B cell (primary cell): ENCODE measurements at places on chromosomes 16 and 17.

DNA sequence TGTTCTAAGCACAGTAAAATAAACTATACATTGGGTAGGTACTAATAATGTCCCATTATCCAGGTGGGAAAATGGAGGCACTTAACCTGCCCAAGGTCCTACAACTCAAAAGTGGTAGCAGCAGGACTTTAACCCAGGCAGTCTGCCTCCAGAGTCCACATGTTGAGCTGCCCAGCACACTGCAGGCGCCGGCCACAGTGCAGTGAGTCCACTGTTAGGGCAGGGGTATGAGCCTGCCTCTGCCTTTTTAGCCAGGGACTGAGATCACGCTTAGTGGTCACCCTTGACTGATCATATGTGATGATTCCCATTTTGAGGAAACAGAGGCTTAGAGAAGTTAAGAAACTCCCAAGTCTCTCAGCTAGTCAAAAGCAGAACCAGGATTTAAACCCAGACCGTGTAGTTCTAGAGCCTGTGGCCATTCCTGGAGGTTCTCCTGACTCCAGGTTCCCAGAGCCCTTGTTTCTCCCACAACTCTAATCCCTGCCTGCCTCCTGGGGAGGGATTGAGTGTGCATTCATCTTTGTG lies 8.4 kb downstream of the CES1 start:
- H3K27ac ChIP-seq, result no peak overlapping the region
- no peaks in the 10 kb centered on the region for H3K36me3 ChIP-seq

DNA sequence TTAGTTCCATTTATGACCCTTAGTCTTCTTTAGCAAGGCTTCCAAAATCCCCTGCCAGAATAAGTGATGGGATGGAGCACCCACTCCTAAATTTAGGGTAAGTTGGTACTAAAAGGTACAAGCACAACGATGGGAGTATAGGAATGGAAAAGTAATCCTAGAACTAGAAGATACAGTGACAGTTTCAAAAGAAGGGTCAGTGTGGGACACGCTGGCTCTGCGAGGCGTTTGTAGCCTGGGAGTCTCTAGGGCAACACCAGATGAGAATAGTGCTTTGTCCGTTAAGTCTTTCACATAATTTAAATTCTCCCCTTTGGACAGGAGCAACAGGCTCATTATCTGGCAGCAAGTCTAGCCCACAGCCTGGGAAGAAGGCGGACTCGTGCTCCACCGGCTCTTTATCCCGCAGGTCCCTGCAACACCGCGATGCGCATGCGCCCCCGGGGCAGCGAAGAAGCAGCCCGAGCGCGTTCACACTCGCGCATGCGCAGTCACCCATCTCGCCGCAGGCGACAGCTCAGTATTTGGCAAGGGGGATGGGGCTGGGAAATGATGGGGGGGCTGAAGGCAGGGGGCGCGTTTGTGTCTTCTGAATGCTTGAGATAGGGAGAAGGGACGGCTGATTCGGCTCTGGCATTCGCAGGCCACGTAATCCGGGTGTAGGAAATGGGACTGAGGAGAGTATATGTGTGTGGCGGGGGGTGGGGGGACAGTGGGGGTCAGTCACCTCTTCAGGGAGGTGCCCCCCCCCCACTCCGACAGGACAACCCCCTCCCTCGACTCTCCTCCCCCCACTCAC lies 564 bp downstream of the SPOP start:
- H3K27me3 ChIP-seq, result no peaks in the 10 kb centered on the region
- H3K4me1 ChIP-seq, result peaks cover 31% of the 10 kb centered on the region
- H3K27ac ChIP-seq, result peak overlapping the region; percentile 98

GRCh38 chr16:30458561-30459394 lies 13.1 kb upstream of the SEPHS2 start:
- H3K4me3 ChIP-seq, result peak overlapping the region; percentile 17
- DNase-seq, result peak; percentile 83
- no peaks in the 10 kb centered on the region for H3K36me3 ChIP-seq
- peak overlapping the region; percentile 70 for H3K27ac ChIP-seq
- H3K4me1 ChIP-seq, result peaks cover 13% of the 10 kb centered on the region
- H3K27me3 ChIP-seq, result no peaks in the 10 kb centered on the region

- no peaks in the 10 kb centered on the region for H3K27me3 ChIP-seq
- no peak overlapping the region for H3K27ac ChIP-seq
- DNase-seq, result no peak
Measured at GRCh38 chr16:15777533-15778203, 79.2 kb downstream of the MYH11 start.

GRCh38 chr17:51706093-51706492 lies 445.7 kb downstream of the UTP18 start:
- H3K27me3 ChIP-seq, result no peaks in the 10 kb centered on the region
- H3K36me3 ChIP-seq, result no peaks in the 10 kb centered on the region
- H3K4me1 ChIP-seq, result no peaks in the 10 kb centered on the region
- no peak overlapping the region for H3K4me3 ChIP-seq
- DNase-seq, result no peak
- H3K27ac ChIP-seq, result no peak overlapping the region

DNA sequence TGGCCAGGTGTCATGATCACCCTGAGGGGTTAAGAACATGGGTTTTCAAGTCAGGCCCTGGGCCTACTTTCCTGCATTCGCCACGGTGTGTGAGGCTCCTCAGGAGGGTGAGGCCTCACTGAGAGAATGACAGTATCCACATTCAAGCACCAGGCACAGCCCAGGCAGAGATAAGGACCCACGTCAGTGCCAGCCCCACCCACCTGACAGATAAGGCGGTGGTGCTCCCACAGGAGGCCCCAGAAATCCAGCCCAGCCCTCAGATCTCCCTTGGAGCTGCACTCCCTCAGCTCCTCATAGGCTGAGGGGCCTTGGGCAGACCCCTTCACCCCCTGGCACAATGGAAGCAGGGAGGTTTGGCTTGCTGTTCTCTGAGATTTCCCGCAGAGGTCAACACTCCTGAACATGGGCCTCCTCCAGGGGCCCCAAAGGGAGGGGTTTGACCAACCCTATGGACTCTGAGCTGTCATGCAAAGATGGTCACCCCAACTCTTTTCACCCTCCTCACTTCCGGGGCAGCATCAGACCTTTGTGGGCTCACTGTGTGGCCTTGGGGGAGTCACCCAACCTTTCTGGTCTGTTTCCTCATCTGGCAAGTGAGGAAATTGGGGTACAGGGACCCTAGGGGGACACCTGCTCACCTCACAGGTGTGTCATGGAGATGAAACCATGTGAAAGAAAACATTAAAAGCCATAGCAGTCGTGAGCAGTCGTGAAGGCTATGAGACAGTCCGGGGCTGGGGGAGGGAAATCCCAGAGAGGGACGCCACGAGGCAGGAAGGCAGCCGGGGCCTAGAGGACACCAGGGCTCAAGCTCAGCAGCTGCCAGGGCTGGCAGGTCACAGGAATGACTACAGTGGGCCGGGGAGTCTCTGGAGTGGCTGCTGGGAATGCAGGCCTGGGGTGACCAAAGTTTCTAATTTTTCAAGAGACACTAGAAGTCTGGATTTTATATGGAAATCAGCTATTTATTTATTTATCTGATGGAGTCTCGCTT lies 15.4 kb downstream of the PLLP start:
- H3K4me1 ChIP-seq, result no peaks in the 10 kb centered on the region
- no peak for DNase-seq
- no peak overlapping the region for H3K27ac ChIP-seq
- H3K36me3 ChIP-seq, result no peaks in the 10 kb centered on the region
- H3K4me3 ChIP-seq, result no peak overlapping the region
- no peaks in the 10 kb centered on the region for H3K27me3 ChIP-seq

DNA sequence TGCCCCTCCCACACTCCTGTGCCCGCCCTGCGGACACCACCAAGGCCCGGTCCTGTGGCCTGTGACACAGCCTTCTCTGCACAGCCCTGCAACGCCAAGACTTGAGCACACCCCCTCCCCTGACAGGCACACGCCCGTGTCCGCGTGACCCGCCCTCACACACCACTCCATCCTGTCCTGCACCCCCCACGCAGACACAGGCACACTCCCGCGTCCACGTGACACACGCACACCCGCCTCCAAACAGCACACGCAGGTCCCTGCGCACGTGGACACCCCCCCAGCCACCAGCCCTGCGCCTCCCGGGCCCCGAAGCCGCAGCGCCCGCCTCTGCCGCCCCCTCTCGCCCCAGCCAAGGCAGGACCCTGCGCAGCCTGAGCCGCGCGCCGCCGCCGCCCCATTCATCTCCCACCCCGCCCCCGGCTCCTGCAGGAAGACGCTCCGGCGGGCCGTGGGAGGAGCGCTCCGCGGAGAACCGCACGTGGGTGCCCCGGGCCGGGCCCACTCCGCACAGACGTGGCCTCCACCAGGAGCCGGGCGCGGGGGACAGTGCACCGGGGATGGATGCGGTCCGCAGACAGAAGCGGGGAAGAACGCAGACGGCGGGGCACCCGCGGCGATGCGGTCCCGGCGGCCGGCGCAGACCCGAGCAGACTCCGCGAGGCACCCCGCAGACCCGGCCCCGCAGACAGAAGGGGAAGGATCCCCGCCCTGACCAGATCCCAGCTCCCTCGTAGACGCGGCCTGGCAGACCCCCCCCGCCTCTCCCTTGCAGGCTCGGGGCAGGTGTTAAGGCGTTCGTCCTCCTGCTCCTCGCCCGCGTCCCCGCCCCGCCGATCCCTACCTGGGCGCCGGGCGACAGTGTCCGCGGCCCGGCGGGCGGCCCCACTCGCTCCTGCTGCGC lies 506 bp downstream of the CAMKK1 start:
- no peak overlapping the region for H3K27ac ChIP-seq
- peaks cover 50% of the 10 kb centered on the region for H3K4me1 ChIP-seq
- peak; percentile 93 for DNase-seq
- H3K4me3 ChIP-seq, result peak overlapping the region; percentile 70

DNA sequence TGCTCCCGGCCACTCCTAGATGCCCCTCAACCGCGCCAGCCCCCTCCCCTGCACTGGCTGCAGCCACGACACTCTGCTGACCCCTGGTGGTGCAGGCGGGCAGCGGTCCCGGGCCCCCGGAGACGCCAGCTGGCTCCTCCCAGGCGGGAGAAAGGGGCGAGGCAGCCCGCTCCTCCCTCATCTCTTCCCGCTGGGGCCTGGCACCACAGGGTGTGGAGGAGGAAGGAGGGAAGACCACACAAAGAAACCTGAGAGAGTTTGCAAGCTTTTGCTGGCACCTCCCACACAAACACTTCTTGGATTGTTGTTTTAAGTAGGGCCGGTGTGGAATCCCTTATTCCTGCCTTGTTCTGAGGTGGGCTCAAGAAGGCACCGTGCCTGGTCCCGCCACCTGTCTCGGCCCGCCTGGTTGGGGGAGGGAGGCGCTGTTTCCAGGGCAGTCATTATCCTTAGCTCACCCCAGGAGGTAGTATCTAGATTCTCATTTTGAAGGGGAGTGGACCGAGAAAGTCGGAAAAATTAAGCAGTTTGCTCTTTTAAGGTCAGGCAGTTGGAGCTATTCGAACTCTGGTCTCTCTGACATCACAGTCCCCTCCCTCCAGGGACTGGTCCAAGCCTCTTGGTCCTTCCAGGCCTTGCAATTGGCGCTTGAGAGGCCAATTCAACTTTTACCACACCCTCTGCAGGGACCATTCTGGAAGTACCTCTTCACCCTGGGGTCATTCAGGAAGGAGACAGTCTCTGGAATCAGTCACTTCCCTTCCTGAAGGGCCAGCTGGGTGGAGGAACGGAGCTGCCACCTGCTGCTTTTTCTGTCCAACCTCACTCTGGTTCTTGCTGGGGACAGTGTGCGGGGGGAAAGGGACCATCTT lies 959 bp upstream of the ANKRD13B start:
- H3K36me3 ChIP-seq, result no peaks in the 10 kb centered on the region
- peak; percentile 82 for DNase-seq
- peak overlapping the region; percentile 75 for H3K4me3 ChIP-seq
- H3K27ac ChIP-seq, result no peak overlapping the region
- peaks cover 50% of the 10 kb centered on the region for H3K4me1 ChIP-seq
